ENCODE measurements at places on chromosomes 6 and 20.
A peak's percentile ranks its signal among the peaks of the same experiment; 100 is the strongest.

GRCh38 chr6:1970151-1970561 lies 275.2 kb downstream of the GMDS start:
- DNase-seq = no peak

GRCh38 chr20:63627129-63627750 lies 339 bp upstream of the GMEB2 start:
- DNase-seq = peak; percentile 98

DNA sequence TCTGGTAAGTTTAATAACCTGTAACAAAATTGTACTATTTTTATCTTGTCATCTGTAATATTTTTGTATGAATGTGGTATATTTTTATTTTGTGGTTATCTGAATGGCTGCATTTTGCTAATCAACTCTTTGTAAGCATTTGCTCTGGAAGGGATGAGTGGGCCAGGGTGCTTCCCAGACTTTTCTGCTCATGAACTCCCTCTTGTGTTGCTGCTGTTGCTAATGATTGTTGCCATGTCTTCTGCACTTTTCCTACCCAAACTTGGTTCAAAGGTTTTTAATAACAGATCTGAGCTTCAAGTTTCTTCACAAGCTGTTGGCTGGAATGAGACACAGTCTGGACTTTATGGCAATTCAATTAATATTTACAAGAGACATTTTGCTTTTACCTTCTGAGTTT lies 1005.7 kb downstream of the HACE1 start:
- no peak for DNase-seq

- DNase-seq = peak; percentile 51
These were observed 110.6 kb downstream of the CDKAL1 start for GRCh38 chr6:20644667-20645370.

DNA sequence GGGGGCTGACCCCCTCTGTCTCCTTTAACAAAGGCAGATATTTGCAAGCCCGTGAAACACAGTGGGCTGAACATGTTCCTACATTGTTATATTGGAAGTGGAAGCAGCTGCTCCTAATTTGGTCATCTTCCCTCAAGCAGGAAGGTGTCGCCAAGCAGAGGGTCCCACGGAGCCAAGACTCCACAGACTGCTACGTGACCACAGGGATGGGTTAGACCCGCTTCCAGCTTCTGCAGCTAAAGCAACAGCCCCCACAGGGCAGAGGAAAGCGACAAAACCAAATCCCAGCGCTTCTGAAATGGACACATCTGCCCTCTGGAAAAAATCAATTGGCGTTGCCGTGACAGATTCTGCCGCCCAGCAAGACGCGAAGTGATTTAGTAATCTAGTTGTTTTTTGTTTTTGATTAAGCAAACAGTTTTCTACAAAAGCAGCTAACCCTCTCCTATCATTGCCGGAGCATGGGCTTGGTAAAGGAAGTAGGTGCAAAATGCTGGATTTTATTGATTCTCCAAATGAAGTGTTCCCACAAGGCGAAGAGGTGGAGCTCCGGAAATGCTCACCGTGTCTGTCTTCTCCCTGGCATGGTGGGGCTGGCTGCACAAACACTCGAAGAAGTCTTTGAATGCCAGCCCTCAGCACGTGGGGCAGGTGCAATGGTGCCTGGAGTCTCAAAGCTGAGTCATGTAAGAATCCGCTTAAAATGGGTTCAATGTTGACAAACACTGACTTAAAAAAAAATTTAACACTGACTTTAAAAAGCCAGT lies 79.4 kb upstream of the FRMD1 start:
- DNase-seq = no peak

GRCh38 chr20:24149881-24150307 lies 161.3 kb upstream of the GGTLC1 start:
- DNase-seq = peak; percentile 32

DNA sequence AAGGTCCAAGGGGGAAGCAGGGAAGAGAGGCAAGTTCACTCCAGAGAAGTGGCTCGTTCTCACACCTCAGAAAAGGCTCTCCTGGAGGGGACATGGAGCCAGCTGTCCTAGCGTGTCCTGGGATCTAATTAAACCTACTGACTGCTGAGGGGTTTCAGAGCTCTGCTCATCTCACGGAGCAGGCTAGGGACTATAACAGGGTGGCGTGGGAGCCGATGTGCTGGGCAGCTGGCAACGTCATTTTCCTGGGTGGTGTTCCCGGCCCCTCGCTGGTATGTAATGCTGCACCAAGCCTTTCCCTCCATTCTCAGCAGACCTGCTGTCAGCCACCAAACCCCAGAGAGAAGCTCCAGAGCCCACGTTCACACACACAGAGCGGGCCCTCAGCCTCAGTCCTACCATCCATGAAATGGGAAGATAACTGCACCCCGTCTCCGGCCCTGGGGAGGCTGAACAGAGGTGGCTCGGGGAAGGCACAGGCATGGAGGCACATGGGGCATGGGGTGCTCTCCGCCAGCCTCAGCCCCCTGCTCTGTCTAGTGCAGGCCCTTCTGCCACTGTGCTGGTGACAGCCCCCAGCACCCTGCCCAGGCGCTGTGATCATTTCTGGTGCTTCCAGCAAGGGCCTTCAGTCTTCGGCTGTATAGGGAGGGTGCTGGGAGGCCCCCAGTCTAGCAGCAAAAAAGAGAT lies 1.9 kb downstream of the CST7 start:
- DNase-seq = no peak

DNA sequence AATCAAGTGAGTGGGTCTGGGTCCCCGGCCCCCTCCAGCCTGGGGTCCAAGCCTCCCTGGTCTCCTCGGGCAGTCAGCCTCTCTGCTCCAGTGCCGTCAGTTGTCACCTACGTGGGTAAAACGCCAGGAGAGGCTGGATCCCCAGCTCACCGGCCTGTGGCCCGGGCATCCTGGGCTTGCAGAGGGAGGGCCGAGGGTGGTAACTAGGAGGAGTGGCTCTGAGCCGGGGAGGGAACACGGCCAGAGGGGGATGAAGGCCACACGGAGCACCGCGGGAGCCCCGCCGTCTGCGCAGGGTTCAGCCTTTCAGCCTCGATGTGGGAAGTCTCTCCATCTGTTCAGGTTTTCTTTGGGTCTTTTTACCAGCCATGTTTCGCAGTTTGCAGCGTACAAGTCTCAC lies 29.5 kb upstream of the BHLHE23 start:
- DNase-seq = no peak

GRCh38 chr6:7617801-7618764 lies 28.1 kb downstream of the SNRNP48 start:
- DNase-seq = peak; percentile 78

- no peak for DNase-seq
These were observed 14.6 kb upstream of the SYNJ2 start for GRCh38 chr6:157967020-157967419.

DNA sequence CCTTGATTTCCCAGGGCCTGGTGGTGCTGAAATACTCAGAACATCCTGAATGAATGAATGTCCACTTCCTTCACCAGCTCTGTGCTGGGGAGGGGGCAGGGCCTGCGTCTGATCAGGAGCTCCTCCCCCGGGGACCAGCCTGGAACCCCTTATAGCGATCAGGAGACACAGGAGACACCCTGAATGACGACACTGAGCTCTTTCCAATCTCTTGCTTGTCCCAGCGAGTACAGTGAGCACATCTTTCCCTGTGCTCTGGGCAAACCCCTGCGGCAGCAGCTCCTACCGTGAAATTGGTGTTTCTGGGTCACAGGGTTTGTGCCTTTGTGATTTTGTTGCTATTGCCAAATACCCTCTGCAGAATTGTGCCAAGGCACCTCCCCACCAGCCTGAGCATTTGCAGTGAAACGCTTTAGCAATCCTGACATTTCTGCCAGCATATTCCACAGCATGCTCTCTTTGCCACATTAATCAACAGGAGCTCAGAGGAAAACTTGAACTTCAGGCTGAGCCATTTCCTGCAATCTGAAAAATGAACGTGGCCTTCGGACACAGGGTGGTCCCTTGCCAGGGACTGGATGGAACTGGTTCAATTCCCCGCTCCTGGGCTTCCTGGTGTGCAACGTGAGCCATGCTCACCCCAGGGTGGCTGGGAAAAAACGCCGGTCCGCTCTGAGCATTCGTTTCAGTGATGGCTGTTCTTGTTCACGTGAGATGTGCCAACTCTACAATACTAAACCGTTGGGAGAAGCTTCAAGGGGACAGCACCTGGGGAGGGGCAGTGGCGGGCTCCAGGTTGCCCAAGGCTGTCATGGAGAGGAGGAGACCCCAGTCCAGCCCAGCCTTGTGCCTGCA lies 23.1 kb upstream of the MRGBP start:
- DNase-seq = no peak

DNA sequence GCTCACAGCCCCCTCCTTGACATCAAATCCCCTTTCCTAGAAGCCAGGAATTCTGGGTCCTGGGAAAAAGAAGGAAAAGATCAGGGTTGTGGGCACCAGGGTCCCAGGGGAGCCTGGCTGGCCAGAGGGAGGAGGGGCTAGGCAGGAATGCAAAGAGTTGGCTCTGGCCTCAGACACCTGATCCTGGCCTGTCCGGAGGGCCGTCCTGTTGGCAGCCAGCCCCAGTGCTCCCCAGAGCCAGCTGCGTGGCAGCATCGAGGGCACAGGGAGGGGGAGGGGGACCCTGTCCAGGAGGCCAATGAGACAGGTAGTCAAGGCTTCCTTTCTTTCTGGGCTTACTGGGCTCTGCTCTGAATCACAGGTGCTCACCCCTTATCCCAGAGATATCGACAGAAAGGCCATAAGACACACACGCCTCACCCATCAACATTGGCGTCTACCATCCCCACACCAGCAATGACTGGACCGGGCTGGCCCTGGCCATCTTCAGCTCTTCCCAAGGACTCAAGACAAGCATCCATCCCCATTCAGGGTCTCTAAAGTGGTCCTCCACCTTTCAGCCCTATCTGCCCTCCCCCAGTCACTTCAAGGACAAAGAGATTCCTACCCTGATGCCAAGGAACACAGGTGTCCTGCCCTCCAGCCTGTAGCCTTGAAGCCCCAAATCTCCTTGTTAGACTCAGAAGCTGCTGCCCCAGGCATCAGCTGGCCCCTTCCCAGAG lies 723 bp downstream of the COL11A2 start:
- no peak for DNase-seq

DNA sequence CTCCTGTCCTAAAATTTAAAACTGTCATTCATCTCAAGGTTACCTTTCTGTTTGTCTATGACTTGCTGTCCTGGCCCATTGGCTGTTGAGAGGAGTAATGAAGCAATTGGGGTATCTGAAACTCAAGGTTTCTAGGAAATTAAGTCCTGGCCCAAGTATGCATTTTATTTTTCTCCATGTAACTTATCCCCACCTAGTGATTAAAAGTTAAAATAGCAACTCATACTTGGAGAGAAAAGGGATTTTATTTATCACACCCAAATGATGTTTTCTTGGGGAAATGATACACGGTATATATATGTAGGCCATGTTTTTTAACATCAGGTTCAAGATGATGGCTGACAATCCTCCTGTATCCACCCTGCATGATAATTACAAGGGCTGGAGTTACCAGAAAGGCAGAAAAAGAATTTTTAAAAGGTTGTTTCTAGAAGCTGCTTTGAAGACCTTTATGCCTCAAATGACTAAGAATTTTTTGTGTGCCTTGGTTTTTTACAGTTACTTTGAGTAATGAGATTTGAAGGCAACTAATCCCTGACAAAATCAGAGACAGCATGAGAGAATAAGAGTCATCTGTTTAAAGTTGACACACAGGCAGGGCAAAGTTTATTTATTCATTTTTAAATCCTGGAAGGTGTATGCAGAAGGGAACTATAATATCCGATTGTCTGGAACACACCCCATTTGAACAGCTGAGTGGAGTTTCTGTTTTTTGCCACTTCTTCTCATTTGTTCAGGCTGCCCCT lies 28.9 kb upstream of the C6orf58 start:
- peak; percentile 46 for DNase-seq

DNA sequence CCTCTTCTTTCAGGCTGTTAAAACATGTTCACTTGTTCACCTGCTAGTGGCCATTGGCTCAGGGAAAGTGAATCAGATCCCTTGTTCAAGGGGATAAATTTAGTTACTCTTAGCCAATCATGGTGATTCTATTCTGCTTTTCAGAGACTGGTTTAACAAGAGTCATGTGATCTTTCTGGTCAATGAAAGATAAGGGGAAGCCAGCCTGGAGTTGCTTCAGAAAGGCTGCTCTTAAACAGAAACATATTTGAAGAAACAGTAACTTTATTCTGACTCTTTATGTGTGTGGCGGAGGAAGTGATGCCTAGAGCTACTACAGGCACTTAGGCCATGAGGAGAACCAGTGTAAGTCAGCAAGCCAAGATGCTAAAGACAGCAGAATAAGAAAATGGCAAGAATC lies 28.1 kb upstream of the AHI1 start:
- DNase-seq = no peak

DNA sequence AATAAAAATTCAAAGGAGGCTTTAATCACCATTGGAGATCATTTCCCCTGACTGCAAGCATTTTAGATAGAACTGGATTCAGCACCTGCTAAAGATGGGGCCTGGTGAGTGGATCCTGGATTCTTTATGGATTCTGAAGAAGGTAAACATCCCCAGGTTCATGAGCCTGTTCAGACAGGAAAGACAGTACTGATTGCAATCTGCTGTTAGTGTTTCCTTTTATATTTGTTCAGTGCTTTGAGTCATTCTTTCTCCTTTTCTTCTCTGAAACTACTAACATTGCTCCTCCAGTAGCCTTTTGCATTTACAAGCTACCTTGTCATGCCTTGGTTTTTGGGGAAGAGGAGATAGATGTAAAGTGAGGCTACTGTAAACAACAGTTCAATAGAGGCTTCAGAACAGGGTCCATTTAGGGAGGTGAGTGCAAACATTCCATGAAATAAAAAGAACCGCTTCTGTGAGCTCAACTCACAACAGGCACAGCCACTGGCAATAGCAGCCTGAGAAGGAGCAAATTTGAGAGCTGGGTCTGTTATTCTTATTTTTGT lies 66.4 kb upstream of the PRL start:
- no peak for DNase-seq

DNA sequence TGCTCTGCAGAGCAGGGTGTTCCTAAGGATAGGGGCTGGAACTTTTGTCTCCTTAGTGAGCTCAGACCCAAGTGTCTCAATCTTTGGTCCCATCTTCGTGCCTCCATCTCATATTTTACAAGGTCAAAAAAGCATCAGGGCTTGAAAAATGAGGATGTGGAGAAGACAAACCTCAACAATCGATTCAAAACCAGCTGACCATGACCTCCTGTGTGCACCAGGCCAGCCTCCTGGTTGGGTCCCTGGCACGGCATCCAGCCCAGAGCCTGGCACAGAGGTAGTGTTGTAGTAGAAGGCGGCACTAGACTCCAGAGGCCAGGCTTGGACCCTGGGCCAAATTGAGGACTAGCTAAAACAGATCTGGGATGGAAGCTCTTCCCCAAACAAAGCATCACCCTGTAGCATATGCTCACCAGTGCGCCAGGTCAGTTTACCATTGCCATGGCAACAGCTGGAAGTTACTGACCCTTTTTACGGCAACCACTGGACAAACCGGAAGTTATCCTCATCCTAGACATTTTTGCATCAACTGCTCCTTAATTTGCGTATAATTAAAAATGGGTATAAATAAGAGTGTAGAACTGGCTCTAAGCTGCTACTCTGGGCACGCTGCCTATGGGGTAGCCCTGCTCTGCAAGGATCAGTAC lies 69.3 kb upstream of the BLCAP start:
- no peak for DNase-seq

- DNase-seq = no peak
These were observed 2.1 kb downstream of the FAM110A start for GRCh38 chr20:835608-836045.
